HEK293T (cell line): ENCODE measurements at places on chromosomes 7 and 10.
A peak's percentile ranks its signal among the peaks of the same experiment; 100 is the strongest.

DNA sequence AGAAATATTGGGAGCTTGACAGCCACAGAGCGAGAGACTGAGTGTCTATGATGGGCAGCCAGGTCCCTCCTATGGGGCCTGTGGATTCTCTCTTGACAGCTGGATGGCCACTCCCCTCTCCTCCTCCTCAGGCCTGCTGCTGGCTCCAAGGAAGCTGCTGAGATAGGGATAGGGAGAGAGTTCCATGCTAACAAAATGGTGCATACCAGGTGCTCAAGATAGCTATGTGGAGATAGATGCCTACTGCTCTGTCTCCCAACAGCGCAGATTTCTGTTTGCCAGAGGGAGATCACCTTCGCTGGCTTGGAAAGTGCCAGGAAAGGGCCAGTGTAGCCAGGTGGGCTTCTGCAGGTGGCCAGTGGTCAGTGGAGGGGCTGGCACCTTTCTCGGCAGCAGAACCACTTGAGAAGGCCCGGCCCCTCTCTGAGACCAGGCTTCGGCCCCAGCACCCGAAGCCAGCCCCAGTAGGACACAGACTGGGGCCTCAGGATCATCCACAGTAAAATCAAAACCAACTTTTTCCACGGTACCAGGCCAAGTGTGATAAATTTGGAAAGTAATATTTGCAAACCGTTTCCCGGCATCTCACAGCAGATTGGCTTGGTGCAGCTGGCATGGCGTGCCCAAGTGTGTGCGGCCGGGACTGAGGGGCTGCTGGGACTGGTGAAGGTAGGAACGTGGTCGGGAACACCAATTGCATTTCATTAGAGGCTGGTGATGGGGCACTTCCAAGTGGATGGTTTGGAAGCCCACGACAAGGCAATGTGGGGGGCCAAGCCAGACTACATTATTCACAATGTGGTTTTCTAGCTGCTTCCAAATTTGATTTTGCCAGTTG, 139.6 kb downstream of the PTPN20 start:
- no peak for DNase-seq

DNA sequence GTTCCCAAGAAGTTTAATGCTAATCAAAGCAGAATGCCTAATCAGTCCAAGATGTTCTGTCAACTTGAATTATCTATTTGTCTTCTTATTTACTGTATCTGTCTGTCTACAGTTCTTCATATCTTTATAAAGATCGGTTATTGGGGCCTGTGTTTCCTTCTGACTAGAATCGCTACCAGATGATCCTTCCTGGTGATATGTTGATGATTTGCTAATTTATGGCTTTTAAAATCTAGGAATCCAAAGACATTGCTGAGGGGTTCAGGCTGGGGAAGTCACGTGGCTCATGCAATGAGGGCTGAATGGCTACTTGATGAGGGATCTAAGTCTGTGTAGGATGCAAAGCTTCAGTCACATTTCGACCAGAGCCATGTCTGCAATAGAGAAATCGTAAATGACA, 536.3 kb downstream of the KCNMA1 start:
- no peak for DNase-seq

- DNase-seq, result no peak
Observed at GRCh38 chr7:104137971-104138370, 69.8 kb downstream of the ORC5 start.

DNA sequence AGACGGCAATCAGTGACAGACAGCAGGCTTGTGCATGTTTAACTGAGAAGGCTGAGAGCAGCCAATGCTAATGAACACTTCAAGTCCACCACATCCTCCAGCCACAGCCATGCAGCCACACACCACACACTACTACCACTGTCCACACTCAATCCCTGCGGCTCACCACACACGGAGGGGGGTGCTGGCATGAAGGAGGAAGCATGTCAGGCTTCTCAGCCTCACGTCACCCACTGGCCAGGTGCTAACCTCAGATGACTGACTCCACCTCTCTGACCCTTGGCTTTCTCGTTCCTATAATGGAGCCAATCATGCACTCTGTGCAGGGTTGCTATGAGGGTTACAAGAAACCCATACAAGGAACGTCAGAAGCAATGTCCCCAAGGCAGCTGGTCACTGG, 165.4 kb upstream of the RNF32 start:
- DNase-seq, result no peak

DNA sequence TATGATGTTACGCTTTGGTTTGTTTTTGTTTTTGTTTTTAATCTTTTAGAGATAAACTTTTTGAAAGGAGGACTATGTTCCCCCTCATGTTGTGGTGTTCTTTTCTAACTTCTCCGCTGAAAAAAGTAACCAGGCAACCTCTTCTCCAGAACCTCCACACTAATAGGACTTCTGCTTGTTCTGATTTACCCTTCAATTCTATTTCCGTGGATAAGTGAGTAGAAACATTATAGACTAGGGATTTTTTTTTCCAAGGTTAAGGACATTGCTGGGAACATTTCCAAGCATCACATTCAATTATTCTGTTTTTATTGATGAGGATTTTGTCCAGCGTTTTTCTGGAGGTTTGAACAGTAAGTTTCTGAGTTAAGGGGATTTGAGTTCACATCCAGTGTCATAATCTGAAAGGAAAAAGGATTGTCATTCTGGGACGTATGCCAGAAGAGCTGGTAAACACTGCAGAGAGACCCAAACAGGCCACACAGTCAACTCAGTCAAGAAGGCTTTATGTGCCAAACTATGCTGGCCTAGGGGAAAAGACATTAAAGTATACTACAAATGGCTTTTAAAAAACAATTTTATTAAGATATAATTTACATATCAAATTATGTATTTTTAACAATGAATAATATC, 28.3 kb upstream of the RALA start:
- no peak for DNase-seq

GRCh38 chr7:71484380-71484779, 352.4 kb downstream of the GALNT17 start:
- no peak for DNase-seq

DNA sequence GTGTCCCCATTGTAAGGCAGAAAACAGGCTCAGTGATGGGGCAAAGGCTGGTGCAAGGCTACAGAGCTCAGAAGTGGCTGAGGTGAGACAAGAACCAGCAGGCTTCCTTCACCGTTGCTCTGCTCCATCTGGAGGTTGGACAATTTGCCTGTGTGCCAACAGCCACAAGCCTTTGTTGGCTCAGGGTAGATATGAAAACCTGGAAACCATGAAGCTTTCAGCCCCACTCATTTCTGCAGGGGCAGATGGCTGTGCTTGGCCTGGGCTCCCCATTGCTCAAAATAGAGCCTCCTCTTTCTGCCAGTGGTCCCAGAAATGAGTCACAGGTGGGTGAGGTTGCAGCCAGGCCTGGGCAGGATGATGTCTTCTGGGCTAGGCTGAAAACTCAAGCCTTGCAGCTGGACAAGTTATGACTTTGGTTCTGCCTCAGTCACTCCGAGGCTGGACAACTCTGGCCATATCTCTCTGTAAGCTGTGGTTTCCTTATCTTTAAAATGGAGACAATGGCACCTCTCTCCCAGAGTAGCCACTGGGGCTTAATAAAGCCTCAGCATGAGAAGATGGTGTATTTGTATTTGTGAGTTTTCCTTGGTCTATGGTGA, 12.2 kb upstream of the ZNF273 start:
- no peak for DNase-seq

GRCh38 chr7:20595971-20596370, 19.5 kb upstream of the ABCB5 start:
- no peak for DNase-seq

DNA sequence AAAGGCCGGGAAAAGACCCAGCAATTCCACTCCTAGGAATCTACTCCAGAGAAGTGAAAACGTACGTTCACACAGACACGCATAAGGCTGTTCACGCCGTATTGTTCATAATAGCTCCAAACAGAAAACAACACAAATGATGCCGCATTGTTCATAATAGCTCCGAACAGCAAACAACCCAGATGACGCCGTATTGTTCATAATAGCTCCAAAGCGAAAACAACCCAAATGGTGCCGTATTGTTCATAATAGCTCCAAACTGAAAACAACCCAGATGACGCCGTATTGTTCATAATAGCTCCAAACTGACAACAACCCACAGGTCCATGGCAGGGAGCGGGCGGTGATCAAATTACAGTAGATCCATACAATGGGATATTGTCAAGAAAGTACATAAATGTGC, 85.2 kb upstream of the DNAAF5 start:
- no peak for DNase-seq

- DNase-seq, result no peak
Observed at GRCh38 chr10:124129471-124129870, 36.1 kb upstream of the CHST15 start.

GRCh38 chr10:22618078-22618785, 96.1 kb downstream of the PIP4K2A start:
- DNase-seq, result no peak

GRCh38 chr7:151454305-151454704, 14.4 kb upstream of the CRYGN start:
- no peak for DNase-seq

- DNase-seq, result peak; percentile 45
Observed at GRCh38 chr10:33115738-33116719, 158.0 kb upstream of the ITGB1 start.

- DNase-seq, result no peak
Observed at GRCh38 chr7:136865777-136866176, 2.7 kb upstream of the CHRM2 start.

- DNase-seq, result no peak
Observed at GRCh38 chr7:20153567-20153966, 63.6 kb downstream of the MACC1 start.

- DNase-seq, result no peak
Observed at GRCh38 chr10:34651416-34652195, 163.5 kb downstream of the PARD3 start.

DNA sequence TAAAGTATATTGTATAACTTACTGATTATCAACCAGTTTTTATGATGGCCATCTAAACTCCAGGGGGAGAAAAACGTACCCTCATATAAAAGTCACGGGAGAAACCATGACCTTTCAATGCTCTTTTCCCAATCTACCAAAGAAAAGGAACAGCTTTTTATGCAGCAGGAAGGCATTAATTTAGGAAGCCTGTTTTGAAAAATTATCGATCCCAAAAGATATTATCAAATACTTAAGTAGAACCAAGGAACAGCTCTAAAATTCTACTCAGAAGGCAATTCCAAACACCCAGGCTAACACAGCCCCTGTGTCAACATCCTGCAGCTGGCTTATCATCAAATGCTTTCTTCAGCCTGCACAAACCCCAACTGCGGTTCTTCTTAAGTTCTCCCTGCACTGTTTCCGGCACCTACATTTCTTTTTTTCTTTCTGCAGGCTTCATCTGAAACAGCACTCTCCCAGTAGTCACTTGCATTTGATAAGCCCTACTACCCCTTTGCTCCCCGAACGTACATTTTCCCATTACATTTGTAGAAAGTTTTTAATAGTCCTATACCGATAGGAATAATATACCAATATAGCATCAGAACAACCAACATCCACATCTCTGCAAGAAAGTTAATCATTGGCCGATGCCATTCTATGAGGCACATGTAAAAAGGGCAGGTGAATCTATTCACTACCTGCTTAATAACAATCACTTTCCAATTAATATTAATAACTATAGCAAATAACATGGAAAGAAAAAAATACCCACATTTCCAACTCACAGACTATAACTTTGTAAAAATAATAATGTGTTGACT, 47.9 kb downstream of the PIP4K2A start:
- no peak for DNase-seq

- no peak for DNase-seq
Observed at GRCh38 chr7:116145245-116145852, 65.0 kb upstream of the TES start.

- DNase-seq, result no peak
Observed at GRCh38 chr10:78627254-78627795, 441.4 kb upstream of the ZMIZ1 start.

- peak; percentile 56 for DNase-seq
Observed at GRCh38 chr7:81684514-81685269, 85.2 kb downstream of the HGF start.

- no peak for DNase-seq
Observed at GRCh38 chr10:90834326-90834725, 23.5 kb downstream of the HTR7 start.

GRCh38 chr7:148589640-148590039, 926 bp upstream of the C7orf33 start:
- DNase-seq, result no peak

- DNase-seq, result no peak
Observed at GRCh38 chr10:122236690-122237306, 34.3 kb upstream of the BTBD16 start.

- no peak for DNase-seq
Observed at GRCh38 chr7:28581351-28581750, 169.0 kb downstream of the CREB5 start.

DNA sequence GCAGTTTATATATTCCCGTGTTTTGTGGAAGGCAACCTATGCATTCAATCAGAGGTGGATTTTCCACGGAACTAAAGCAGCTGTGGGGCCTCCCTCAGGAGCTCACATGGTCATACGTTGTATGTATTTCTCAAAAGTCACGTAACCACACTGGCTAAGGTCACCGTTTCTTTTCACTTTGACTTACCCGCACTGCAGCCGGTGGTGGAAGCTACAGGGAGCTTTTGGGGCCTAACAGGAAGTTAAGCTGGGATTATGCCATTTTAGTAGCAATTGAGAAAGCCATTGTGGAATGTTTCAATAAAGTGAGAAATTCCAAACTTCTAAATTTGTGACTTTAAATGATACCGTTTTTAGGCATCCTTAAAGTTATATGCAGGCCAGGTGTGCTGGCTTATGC, 111.2 kb upstream of the KLF6 start:
- DNase-seq, result no peak

DNA sequence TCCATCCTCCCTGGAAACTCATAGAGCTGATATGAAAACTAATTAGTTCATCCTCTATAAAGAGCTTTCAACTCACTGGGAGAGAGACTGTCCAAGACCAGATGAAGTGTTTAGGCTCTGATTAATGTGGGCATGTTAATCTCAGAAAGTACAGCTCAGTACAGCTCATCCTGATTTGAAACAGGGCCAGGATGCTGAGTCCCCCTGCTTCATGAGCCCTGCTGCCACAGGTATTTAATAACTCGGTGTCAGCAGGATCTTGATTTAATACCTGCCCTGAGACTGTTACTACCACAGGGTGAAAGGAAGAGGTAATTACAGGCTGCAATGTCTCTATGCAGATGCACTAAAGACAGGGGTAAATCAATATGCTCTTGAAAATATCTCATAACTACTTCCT, 10.8 kb downstream of the LMOD2 start:
- DNase-seq, result no peak
